ENCODE measurements at places on chromosomes 16 and 17.

GRCh38 chr16:30430428-30430970 lies 669 bp upstream of the DCTPP1 start:
- no peak for DNase-seq

GRCh38 chr17:63290784-63291183 lies 155.3 kb downstream of the CYB561 start:
- DNase-seq = no peak

DNA sequence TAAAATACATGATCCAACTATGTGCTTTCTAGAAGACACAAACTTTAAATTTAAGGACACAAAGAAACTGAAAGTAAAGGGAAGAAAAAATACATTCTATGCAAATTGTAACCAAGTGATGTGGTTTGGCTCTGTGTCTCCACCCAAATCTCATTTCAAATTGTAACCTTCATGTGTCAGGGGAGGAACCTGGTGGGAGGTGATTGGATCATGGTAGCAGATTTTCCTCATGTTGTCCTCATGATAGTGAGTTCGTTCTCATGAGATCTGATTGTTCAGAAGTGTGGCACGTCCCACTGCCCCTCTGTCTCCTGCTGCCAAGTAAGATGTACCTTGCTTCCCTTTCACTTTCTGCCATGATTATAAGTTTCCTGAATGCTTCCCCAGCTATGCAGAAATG lies 15.0 kb downstream of the OR1A1 start:
- DNase-seq = no peak

DNA sequence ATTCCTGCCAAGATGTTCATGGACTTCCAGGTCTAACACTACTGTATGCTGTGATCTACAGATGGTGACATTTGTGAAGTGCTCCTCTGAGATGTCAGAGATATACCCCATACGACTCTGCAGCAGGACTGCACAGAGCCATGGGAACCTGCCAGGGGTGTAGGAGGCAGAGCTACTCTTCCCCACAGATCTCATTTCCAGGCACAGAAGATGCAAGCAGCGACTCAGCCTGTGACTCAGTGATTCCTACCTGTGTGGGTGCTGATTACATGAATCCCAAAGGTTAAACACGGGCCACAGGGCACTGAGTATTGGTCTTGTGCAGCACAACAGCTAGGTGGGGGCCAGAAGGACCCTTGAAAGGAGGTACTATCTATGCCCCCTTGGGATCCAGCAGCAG lies 137.0 kb upstream of the SOX9 start:
- no peak for DNase-seq

DNA sequence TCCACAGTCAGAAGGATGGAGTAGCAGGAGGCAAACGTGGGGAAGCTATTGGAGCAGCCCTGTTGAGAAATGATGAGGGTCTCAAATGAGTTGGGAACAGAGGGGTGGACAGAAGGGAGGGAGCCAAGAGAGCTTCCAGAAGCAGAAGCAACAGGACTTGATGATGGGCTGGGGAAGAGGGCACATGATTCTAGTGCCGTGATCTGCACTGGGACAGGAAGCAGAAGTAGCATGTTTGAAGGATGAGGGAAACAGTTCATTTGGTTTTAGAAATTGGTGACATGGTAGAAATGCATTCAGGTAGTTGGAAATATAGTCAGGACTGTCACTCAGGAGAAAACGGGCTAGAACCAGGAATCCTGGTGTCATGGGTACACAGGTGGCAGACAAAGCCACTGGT lies 19.4 kb downstream of the EMP2 start:
- no peak for DNase-seq

DNA sequence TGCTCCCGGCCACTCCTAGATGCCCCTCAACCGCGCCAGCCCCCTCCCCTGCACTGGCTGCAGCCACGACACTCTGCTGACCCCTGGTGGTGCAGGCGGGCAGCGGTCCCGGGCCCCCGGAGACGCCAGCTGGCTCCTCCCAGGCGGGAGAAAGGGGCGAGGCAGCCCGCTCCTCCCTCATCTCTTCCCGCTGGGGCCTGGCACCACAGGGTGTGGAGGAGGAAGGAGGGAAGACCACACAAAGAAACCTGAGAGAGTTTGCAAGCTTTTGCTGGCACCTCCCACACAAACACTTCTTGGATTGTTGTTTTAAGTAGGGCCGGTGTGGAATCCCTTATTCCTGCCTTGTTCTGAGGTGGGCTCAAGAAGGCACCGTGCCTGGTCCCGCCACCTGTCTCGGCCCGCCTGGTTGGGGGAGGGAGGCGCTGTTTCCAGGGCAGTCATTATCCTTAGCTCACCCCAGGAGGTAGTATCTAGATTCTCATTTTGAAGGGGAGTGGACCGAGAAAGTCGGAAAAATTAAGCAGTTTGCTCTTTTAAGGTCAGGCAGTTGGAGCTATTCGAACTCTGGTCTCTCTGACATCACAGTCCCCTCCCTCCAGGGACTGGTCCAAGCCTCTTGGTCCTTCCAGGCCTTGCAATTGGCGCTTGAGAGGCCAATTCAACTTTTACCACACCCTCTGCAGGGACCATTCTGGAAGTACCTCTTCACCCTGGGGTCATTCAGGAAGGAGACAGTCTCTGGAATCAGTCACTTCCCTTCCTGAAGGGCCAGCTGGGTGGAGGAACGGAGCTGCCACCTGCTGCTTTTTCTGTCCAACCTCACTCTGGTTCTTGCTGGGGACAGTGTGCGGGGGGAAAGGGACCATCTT lies 959 bp upstream of the ANKRD13B start:
- peak; percentile 83 for DNase-seq

- peak; percentile 73 for DNase-seq
These were observed 89.5 kb downstream of the VAT1L start for GRCh38 chr16:77877712-77878347.

DNA sequence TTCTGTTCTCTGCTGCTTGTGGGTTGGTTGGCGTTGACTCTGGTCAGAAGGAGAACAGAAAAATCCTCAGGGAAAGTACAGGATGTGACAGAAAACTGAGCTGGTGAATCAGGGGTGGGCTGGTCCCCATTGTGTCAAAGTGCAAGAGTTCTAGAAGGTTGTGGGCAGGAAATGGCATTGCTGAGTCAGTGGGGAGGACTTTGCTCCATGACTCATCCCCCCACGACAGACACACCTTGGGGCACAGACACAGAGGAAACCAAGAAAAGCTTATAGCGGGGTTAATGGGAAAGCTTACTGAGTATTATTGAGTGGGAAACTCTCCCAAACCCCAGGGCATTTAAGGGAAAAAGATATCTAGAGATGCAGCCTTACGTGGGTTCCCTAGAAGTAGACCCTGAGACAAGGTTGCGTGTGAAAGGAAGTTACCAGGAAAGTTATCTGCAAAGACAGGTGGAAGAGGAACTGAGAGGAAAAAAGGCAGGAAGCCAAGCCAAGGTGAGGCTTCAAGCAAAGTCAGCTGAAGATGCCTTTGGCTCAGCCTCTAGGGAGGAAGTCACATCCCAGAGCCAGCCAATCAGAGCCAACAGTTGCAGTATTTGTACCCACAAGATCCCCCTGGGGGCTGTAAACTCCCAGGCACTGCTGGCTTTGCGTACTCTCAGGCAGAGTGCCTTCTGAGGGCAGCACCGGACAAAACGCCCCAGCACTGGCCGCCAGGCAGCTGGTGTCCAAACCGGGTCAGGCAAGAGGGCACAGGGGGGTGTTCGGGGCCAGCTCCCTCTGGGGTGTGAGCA lies 86.4 kb downstream of the FOXL1 start:
- DNase-seq = peak; percentile 100

DNA sequence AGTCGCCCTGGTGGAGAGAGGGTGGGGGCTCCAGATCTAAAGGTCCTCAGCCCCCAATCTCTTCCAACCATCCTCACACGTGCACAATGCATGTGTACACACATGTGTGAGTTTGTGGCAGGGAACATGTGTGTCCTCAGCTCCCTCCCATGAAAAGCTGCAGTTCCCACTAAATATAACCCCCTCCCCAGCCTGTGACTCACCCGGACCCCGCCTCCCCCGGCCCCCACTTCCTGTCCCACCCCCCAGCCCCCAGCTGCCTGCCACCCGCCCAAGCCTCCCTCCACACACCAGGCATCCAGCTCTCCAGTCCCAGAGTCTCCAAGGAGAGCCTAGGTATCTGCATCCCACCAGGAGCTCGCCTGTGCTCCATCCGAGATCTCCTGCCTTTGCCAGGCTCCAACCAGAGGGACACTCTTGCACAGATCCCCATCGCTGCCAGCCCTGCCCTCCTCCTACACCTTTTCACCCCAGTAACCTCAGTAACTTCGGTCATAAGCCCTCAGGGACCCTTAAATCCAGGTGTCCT lies 3.9 kb downstream of the DLG4 start:
- no peak for DNase-seq

- DNase-seq = peak; percentile 53
These were observed 96.9 kb downstream of the ADCY9 start for GRCh38 chr16:4019371-4019791.

- no peak for DNase-seq
These were observed 27.3 kb downstream of the MIS12 start for GRCh38 chr17:5513628-5514027.

DNA sequence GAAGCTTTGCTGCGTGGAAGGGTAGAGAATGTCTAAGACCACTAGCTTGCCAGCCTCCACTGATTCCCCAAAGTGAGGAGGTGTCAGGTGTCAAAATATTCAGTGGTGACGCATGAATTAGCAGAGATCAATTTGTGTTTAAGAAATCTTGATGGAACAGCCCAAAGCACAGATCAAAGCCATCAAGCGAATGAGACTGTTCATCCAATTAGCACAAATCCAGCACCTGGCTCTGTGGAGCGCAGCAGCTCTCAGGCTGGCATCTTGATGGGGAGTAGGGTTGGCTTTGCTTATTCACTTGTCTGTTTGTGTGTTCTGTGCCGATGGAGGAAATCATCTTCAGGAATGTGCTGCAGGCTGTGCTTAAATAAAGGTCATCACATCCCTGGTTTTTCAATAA lies 456.8 kb upstream of the CCL2 start:
- no peak for DNase-seq

DNA sequence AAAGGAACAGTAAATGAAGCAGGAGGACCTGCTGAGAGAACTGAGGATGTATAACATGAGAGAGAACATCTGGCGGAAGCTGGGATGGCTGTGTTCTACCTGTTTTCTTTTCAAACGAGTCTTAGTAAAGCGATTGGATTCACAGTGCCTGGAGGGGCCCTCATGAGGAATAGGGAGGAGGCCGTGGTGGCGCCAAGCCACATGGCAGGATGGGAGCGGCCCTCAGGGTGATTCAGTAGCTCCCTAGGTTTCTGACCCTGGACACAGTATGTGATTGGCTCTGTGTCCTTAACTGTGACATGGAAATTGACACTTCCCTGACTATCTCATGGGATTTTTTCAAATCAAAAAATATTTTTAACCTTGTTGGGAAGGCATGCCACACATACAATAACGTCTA lies 32.1 kb downstream of the USP43 start:
- DNase-seq = no peak
